NCI-H510A (cell line): ENCODE measurements at places on chromosomes 13 and 19.

GRCh38 chr13:86960876-86961275 lies 710.3 kb upstream of the SLITRK5 start:
- DNase-seq, result no peak

- peak; percentile 3 for DNase-seq
Observed at GRCh38 chr19:23957660-23958281, 43.1 kb downstream of the ZNF726 start.

DNA sequence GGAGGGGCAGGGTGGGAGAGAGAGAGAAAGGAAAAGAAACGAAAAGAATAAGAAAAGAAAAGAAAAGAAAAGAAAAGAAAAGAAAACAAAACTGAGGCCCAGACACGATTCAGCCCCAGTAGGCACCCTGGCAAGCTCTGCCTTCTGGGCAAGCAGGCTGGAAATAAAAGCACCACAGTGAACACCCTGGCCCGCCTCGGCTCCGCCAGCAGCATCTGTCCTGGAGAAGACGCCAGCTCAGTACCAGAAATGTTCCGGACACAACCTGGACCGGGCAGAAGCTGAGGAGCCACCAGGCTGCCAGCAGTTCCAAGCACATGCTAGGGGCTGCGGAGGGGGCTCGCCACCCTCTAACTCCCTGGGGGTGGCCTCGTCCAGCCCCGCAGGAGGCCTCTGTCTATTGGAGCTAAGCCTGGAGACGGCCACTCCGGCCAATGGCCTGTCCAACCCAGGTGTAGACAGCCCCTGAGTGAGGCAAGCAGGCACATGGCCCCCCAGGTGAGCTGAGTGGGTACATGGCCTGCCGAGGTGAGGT lies 11.4 kb upstream of the CPAMD8 start:
- DNase-seq, result no peak

GRCh38 chr13:88627071-88627470 lies 955.9 kb downstream of the SLITRK5 start:
- no peak for DNase-seq

DNA sequence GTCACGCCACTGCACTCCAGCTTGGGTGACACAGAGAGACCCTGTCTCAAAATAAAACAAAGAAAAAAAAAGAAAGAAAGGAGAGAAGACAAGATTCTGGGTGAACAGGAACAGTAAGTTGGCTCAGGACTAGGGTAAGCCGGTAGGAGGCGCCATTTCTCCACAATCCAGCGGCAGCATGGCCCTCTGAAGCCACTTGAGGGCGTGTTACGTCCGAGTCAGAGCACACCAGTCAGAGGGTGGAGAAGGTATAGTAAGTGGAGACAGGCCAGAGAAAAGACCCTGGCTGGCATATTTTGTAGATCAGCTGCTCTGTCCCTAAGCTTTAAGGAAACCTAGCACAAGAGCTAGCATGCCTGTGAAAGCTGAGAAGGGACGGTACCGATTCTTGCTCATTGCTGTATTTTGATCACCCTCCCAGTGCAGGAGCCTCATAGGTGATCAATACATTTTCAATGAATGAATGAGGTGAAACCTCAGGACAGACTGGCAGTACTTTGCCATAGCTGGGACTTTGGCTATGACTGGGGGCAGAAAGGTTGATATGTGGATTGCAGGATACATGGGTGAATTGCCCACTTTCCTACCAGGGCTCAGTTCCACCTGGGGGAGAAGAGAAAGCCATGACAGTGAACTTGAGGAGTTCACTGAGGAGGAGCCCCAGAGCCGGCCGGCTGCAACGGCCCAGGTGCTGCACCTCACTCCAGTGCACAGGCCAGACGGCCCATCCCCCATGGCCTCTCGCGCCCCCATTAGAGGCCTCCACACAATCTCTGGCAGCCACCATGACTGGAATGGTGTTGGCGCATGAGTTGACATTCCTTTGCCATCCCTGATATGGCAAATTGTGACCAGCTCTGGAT lies 23.5 kb downstream of the POU2F2 start:
- DNase-seq, result peak; percentile 76

DNA sequence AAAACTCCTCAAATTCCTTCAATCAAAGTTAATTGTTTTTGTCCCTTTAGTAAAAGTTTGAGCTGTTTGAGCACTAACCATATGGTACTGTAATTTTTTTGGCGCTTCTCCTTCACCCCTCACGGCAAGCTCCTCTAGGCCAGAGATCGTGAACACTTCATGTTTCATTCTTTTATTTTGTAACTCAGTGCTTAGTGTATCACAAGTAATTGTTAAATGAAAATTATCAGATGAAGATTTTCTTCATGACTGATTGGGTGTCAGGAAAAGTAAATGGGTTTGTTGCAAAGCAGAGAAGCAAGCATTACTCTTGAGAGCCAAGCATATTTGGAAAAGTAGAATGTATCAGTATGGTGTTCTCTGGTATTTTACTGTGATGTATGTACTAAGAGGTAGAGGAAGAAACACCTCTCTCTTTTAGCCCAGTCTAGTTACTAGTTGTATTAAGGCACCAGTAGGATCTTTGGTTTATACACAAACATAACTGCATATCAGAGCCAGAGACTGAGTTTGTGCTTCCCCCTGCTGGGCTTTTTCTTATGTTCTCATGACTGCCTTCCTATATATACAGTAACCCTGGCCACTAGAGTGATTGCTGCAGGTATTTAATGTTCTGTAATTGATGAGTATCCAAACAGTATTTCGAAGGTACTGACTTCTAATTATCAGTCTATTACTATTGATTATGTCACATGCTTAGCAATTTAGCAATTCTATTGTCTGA lies 202.3 kb upstream of the KLHL1 start:
- peak; percentile 13 for DNase-seq
